ENCODE measurements at places on chromosomes 12 and 14.
A peak's percentile ranks its signal among the peaks of the same experiment; 100 is the strongest.

DNA sequence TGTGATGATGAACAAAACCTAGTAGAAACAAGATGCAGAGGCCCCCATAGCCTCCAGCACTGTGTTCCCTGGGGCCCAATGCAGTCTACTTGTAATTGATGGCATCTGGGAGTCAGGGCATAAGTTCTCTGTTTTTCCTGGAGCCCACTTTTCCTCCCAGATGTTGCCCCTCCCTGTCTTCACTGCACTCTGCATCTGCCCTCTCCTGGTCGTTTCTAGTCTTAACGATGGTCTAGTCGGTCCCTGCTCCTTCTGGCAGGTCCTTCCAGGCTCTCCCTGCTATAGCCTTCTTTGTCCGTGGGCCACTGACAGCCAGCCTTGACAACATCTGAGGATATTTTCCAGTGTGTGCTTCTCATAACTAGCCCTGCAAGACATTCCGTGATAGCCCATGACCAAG lies 208.3 kb downstream of the GXYLT1 start:
- DNase-seq = no peak

- DNase-seq = no peak
Measured at GRCh38 chr14:47365233-47365632, 310.2 kb downstream of the MDGA2 start.

DNA sequence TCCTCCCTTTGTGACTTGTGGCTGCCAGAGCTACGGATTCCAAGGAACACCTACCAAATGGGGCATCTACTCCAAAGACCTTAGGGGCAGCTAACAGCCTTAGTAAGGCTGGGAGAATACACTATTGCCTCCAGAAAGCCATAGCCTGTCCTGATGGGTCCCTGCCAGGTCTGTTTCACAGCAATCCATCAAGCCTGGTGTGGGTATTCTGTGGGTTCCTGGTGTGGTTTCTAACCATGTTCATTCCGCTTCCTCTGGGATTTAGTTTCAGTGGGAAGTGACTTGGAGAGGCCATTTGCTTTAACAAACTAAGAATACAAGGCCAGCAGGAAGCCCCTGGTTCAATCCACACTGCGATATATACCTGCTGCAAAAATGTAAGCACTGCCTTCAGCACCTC lies 220.5 kb downstream of the FOXN3 start:
- no peak for DNase-seq

DNA sequence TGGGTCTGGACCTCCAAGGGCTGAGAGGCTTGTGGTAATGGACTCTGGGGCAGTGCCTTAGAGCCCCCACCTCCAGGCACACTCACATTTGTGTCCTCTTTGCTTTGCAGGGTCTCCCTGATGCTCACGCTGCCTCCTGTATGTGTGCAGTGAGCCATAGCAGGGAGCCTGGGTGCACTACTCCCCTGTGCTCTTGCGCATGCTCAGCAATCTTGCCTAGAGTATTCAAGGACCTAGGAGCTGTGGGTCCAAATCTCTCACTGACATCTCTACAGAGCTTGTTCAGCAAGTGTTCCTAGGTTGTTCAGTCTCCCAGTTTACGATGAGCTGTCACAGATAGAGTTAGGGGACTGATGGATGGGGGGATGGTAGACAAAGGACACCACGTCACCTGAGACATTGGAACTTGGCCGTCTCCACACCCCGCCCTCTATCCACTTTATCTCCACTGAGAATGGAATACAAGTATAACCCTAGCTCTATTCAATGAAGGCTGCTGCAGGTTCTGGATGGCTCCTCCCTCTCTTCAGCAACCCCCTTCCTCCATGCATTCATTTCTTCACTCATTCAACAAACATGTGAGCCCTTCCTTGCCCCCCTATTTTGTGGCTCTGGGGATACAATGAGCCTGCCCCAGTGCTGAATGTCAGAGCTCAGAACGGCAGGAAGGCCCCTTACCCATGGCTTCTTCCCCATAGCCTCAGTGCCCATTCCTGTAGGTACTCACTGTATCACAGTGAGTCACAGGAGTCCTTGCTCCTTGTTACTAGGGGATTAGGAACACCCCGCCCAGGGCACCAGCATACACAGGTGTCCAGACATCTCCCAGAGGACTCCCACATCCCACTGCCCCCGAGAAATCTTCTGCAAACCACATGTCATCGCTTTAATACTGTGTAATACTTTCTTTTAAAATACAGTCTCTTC lies 31.2 kb downstream of the FIGNL2 start:
- no peak for DNase-seq

DNA sequence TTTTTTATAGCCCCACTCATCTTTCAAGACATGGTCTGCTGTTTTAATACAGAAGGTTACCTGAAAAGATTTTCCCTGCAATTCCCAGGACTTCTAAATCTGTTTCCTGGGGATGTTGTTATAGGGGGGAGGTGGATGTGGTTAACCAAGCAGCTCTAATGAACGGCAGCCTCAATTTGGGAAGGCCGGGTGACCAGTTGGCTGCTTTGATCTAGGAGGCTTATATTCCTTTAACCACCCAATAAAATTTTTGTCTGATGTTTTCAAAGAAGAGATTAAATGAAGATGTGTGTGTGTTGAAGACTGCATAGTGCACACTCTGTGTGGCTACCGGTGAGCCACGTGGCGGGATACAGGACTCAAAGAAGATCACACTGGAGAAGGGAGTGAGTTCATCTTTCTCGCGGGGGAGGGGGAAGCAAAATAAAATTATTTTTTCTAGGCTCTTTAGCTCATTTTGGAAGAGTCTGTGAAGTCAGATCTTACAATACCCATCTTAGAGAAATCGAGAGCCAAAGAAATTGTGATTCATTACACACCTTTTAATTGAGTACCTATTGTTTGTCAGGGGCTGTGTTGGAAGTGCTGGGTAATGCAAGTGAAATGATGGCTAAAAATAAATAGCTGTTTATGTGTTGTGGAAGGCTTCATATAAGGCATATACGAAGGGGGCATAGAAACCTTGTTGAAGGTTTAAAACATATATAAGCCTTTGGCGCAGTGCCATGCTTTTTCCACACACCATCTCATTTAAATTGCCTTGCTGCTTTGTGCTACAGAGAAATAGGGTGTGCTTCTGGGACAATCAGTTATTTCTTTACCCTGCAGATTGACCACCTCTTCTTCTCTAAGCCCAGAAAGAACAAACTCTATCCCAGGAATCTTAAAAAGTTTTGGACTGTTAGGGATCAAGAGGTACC lies 18.5 kb downstream of the ELK3 start:
- DNase-seq = no peak

GRCh38 chr14:32692441-32692840 lies 246.2 kb upstream of the NPAS3 start:
- no peak for DNase-seq

DNA sequence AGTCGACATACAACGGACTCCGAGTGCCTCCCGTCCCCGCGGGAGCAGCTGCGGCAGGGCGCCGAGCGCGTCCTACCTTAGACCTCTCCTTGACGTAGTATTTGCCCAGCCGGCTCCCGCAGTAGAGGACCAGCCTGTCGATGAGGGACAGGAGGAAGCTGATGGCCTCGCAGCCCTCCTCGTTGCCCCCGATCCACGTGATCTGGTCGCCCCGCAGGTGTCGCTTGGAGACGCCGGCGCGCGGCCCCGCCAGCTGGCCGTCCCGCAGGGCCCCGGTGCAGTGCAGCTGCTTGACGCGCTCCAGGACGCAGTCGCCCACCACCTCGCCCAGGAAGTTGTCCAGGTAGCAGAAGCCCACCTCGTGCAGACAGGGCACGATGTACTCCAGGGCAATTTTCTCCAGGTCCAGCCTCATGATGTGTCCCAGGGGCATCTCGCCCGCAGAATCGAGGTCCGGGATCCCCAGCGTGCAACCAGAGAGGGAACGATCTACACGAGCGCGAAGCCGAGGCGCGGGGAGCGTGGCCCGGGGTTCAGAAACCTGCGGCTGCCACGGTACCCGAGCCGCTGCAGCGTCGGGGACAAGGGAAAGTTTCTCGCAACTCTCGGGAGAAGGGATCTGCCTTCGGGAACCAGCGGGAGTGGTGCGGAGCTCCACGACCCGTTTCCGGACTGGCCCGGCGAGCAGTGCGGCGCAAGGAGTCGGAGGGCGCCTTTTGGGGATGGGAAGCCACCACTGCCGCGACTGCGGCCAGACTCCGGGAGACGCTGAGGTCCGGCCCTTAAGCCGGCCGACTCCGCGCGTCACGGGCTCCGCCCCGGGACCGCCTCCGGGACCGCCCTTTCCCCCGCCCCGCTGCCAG lies at the start of gene EGLN3:
Gene EGLN3, minus strand, starts transcription at position 755 of the 863 bp plus-strand sequence. Its CDS starts 322 bp downstream, at position 433.
- DNase-seq = peak; percentile 73

GRCh38 chr14:102899516-102899900 lies 23.0 kb upstream of the AMN start:
- DNase-seq = no peak

GRCh38 chr12:66497008-66497897 lies 181.6 kb downstream of the GRIP1 start:
- DNase-seq = no peak

- DNase-seq = no peak
Measured at GRCh38 chr12:28177461-28177860, 12.8 kb upstream of the CCDC91 start.

DNA sequence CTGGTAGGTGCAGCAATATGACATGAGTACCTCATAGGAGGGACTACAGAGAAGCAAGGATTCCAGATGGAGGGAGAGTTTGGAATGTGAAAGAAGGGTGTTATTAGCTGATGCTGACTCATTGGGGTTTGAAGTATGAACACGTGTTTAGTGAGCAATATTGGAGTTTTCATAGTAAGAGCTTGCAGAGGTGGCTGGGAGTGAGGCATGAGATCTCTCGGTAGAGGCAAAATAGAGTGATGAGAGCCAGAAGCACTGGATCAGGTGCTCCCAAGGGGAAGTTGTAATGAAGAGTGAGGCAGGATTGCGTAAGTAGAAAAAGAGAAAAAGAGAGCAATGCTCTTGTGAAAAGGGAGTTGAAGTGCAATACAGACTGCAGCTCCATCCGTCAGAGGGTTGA lies 42.1 kb downstream of the MGST1 start:
- DNase-seq = no peak

DNA sequence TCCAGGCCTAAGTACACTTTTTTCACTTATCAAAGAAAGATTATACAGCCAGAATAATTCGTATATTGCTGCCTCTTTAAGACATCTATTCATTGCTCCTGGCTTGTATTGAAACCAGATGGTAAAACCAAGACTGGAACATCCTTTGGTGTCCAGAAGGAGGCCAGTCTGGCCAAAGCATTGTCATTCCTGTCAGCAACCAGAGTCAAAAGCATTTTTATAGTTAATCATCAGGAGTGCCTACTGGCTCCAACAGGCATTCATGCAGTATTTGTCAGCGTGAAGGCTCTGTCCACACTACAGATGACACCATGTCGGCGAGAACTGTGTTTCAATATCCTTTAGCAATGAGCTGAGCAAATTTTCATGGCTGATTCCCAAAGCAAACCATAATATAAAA lies 118.0 kb upstream of the G2E3 start:
- no peak for DNase-seq

DNA sequence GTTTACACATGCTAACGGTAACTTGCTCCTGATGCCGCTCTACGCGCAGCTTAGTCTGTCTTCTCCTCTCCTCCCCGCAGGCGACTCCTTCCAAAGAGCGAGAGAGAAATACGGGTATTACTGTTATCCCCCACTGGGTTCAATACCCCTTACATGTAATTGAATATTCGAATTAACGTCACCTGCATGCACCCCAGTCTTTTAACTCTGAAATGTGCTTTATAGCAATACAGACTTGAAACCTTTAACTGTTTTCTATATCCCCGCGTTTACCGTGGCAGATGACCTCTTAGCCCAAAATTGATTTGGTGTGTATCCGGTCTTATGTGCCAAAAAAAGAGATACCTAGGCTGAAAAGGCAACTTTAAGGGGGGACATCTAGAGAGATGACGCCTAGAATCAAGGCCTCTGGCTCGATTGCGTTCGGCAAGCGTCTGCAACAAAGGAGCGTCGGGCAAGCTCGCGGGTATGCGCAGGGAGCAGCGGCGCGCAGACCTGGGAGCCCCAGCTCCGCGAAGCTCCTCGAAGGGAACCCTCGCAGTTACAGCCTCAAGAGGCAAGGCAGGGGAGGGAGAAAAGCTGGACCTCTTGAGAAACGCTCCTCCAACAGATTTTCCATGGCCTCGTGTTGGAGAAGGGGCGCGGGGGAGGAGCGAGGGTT lies 6.8 kb upstream of the FOXG1 start:
- DNase-seq = no peak

DNA sequence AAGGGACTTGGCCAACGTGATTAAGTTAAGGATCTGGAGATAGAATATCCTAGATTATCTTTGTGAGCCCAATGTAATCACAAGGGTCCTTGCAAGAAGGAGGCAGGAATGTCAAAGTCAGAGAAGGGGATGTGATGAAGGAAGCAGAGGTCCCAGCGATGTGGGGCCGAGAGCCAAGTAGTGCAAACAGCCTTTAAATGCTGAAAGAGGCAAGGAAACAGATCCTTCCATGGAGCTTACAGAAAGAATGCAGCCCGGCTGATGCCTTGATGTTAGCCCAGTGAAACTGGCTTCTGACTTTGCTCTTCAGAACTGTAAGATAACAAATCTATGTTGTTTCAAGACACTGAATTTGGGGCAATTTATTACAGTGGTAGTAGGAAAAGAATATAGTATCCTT lies 74.9 kb downstream of the NEDD1 start:
- no peak for DNase-seq

- DNase-seq = no peak
Measured at GRCh38 chr12:32987512-32987911, 90.9 kb upstream of the PKP2 start.

- no peak for DNase-seq
Measured at GRCh38 chr14:74211945-74212580, 27.2 kb upstream of the VSX2 start.

- no peak for DNase-seq
Measured at GRCh38 chr12:76329159-76329558, 19.1 kb downstream of the BBS10 start.

- DNase-seq = no peak
Measured at GRCh38 chr12:66268562-66268961, 33.7 kb upstream of the HELB start.

- DNase-seq = no peak
Measured at GRCh38 chr12:127284021-127284420, 982.9 kb upstream of the TMEM132C start.

- peak; percentile 61 for DNase-seq
Measured at GRCh38 chr12:119659289-119659897, 8.5 kb upstream of the PRKAB1 start.

- peak; percentile 50 for DNase-seq
Measured at GRCh38 chr12:48999371-49000131, at the start of gene DDN. TSS of gene DDN (minus strand) at chr12:48999375. CDS start at chr12:48999287, 88 bp downstream.

All from activated CD4-positive, alpha-beta T cell treated with anti-CD3 and anti-CD28 coated beads, Interleukin-2, amount 50 U/mL, for 16 hours (primary cell).